ELF-1 (cell line): ENCODE measurements at places on chromosomes 6 and 20.

DNA sequence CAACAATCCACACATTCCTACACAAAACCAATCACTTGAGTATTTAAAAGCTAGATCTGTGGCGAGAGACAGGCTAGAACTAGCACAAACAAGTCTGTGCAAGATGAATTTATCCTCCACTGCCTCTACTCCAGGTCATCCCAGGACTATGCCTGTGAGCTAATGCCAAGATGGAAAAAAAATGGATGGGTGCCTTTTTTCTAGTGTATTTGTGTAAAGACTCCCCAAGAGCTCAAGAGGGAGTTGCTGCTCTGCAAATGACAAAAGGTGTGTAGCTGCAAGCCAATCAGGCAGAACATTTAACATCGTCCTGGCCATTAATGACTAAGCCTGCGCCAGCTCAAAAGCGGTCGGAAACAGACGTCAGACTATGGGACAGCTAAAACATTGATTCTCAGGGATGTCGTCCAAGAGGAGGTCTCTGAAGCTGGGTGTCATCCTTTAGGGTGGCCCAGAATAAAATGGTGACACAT, 21.9 kb downstream of the ATXN1 start:
- no peak for DNase-seq

GRCh38 chr6:90575267-90575666, 11.6 kb downstream of the MAP3K7 start:
- DNase-seq: peak; percentile 31

GRCh38 chr20:19975901-19976300, 41.3 kb upstream of the NAA20 start:
- peak; percentile 52 for DNase-seq

- no peak for DNase-seq
Observed at GRCh38 chr20:57372581-57373350, 18.4 kb upstream of the RBM38 start.

DNA sequence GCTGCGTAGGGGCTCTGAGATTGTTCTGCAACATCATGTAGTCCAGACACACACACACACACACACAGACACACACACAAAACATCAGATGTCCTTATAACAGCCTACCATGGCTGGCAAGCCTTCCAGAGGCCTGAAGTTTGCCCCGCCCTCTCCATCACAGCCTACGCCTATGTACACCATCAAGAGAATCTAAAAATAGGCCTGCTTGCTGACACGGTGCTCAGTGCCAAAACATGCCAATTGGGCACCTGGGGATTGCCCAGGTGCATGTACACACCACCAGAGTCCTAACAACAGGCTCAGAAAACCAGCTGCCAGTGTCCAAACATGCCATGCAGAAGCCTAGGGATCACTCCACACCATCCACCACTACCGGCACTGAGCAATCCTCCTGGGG, 391.7 kb upstream of the SPTLC3 start:
- no peak for DNase-seq

- DNase-seq: no peak
Observed at GRCh38 chr6:113439866-113440265, 417.3 kb upstream of the MARCKS start.

DNA sequence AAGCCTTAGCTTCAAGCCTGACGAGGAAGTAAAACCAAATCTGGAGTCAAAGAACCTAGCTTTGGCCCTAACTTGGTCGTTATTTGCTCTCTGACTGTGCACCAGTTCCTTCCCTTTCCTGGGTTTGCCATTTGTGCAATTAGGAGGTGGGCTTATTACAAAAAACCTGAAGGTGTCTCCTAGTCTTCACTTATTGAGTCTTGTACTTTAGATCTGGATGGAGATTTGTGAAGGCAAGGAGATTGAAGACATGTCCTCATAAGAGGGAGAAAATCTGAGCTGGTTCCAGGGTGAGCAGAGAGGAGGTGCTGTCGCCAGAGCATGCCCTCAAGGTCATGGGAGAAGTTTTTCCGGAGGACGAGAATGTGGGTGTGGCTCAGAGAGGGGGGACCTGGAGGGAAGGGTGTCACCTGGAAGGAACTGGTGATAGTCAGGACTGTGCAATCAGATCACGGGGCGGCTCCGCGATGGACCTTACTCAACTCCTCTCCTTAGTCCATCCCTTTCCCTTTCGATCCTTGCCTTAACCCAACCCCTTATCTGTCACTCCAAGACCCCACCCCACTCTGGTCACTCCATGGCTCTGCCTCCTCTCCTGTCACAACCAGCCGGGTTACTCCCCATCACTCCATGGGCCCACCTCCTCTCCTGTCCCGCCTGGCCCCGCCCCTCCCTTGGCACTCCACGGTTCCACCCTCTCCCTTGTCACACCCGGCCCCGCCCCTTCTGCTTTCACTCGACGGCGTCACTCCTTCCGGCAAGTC, 588 bp upstream of the ACSS2 start:
- peak; percentile 98 for DNase-seq

DNA sequence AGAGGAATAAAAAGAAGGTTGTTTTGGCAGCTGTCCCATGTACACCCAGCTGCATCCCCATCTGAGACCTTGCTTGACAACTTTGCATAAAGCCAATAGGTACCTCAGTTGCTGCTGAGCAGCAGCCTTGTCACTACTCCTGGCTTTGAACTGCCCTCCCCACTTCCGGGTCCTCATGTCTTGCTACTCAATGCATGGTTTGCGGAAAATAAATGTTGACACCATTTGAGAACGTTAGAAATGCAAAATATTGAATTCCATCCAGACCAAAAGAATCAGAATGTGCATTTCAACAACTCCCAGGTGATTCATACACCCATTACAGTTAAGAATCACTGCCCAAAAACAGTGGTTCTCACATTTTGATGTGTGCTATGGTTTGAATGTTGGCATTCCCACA, 32.9 kb downstream of the GPX5 start:
- no peak for DNase-seq

DNA sequence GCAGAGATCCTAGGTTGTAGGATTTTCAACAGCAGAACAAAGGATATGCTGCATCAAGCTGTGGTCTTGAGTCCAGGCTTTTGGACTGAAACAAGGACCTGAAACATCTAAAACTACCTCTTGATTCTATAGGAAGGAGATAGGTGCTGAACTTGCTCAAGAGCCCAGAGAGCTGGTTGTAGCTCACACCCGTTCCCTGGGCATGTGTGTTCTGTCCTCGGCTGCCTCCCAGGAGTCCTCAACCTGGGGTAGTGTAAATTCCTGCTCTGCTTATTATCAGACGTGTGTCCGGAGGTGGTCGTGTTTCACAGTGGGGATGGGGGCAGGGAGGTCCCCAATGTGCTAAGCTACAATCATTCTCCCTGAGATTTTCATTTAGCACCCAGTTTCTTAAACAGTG, 4.8 kb downstream of the NOP56 start:
- no peak for DNase-seq

GRCh38 chr20:22687676-22688349, 103.4 kb upstream of the FOXA2 start:
- DNase-seq: no peak

GRCh38 chr20:57224641-57225138, 41.8 kb downstream of the BMP7 start:
- no peak for DNase-seq

DNA sequence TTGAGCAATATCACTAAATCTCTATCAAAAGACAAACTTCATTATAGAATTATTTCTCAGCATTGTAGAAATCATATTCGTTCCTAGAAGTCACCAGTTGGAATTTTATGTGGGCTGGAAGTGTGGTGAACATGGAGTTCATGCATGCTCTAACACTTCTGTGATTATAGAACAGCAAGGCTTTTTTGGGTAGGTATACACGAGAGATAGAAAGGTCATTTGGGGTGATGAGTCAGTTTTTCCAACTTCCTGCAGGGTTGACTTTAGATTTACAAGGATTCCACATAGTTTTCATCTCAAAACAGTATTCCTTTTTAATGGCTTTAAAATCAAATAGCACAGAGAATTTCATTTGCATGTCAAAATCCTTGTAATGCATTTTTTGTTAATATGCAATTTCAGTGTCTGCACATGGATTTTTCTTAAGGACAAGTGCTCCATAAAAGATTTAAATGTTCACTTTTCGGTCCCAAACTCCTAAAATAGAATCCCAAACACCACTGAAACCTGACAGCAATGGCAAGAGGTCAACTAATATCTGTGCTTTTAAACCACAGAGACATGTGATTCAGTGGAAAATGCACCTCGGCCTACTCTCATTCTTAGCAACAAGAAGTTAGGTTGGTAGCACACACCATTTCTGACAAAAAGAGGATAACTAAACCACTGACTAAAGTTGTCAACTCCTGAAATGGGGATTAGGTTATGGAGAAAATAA, 211.0 kb downstream of the MOXD1 start:
- DNase-seq: no peak

DNA sequence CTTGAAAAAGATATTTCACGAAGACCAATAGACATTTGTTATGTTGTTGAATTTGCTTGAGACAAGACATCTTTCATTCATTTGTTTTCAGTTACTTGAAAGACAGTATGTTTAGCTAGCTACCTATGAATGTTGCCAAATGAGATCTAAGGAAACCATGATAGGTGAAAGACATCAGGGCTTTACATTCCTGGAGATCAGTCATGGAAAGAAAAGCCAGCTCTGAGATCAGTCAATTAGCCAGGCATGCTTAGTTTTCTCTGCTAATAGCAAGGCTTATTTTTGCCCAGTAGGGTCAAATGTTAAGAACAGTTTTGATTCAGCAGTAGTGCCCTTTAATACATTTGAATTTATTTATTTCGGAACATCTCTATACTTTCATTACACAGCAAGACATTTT, 116.5 kb upstream of the EDN1 start:
- DNase-seq: no peak

DNA sequence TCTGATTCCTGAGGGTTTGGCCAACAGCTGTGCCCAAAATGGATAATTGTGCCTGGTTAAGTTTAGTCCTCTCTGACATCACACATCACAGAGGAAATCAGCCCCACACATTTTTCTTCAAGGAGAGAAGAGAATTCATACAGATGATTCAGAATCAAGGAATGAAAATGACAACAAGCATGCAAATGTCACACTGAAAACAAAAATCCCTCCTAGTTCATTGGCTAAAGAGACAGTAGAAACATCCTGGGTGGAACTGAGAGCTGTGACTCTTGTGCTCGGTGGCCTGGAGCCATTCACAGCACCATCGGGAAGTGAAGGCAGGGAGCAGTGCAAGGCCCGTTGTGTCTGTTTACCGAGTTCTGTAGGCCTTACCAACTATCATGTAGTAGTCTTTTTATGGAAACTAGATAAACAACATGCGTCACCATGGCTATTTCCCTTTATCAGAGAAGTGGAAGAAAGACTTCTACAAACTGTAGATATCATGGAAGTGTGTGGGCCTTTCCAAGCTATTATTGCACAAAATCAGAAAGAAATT, 81.7 kb upstream of the TENT5A start:
- no peak for DNase-seq

DNA sequence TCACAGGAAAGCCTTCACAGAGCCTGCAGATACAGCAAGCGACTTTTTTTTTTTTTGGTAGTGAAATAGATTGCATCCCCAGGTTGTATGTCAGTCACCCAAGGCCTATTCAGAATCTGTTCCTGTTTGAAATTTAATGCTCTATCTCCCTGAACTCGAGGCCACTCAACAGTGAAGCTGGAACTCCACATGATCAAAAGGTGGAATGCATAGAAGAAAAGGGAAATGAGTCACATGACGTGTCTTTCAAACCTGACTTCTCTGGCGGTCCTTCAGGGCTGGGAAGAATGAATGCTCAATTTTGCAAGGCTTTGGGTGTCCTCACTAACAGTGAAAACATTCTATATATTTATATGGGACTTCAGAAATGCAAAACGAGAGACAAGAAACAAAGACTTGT, 88.4 kb upstream of the B3GAT2 start:
- no peak for DNase-seq

DNA sequence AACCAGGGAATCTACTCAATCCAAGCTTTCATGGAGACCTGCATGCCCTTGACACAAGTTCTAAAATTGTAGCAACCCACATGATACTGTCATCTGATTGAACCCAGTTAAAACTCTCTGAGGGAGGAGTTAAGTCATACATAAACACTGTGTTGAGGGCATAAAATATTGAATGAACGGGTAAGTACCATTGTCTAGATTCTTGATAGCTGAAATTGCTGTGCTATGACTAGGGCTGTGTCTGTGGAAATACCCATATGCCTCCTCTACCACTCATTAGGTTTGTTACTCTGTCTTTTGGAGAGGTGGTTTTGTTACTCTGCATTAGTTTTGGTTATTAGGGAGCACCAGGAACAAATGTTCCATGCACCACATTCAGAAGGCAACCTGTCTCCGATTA, 7.6 kb downstream of the ENPP4 start:
- DNase-seq: no peak

- DNase-seq: no peak
Observed at GRCh38 chr6:50821441-50822077, 2.9 kb downstream of the TFAP2B start.

- no peak for DNase-seq
Observed at GRCh38 chr20:56691325-56691998, 62.4 kb downstream of the TFAP2C start.

DNA sequence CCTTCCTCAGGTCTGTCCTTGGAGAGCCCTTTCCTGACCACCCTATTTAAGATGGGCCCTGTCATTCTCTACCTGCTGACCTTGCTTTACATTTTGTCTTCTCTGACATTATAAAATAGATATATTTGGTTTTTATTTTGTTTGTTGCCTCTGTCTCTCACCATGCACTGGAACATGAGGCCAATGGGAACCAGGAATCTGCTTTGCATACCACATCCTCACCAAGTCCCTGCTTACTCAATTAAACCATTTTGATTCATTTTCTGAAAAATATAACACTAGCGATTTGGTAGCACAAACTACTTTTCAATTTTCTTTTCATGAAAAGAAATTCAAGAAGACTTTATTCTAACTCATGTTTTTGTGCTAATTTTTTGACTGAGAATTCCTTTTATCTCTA, 32.8 kb upstream of the POPDC3 start:
- no peak for DNase-seq

DNA sequence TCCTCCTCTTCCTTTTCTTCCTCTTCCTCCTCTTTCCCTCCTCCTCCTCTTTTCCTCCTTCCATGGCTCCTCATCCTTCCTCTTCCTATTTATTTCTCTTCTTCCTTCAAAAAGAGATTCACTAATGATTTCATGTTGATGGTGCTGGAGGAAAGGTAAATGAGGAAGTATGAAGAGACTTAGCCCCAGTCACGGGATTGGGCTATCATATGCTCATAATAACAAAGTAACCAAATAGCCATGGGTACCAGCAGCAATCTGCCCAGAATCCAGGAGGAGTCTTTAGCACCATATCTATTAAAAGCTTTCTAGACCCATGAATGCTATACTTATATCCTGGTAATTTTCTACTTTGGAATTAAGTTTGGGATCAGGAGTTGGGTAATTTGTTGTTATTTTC, 910.9 kb upstream of the MAP3K7 start:
- no peak for DNase-seq

GRCh38 chr6:2940010-2940850, 31.1 kb downstream of the SERPINB6 start:
- no peak for DNase-seq
